Glutamatergic neuron (in vitro differentiated cells): ENCODE measurements at places on chromosomes 7 and 10. TPM values are rescaled to one million over a fixed set of nuclear protein-coding genes. Genes with fewer than 3 reads are reported as not detected.

HIPK2 gene
- total RNA-seq: 36.9 TPM

VSTM4 gene
- total RNA-seq: 2.0 TPM

PNLIPRP1 gene
- total RNA-seq: not detected

- H3K27me3 ChIP-seq: peaks cover 6% of the 10 kb centered on the region
- peaks cover 3% of the 10 kb centered on the region for H3K4me1 ChIP-seq
- H3K27ac ChIP-seq: no peak overlapping the region
- DNase-seq: no peak
- H3K4me3 ChIP-seq: no peak overlapping the region
Measured at GRCh38 chr7:155222061-155222460, 75.6 kb upstream of the INSIG1 start.

DNA sequence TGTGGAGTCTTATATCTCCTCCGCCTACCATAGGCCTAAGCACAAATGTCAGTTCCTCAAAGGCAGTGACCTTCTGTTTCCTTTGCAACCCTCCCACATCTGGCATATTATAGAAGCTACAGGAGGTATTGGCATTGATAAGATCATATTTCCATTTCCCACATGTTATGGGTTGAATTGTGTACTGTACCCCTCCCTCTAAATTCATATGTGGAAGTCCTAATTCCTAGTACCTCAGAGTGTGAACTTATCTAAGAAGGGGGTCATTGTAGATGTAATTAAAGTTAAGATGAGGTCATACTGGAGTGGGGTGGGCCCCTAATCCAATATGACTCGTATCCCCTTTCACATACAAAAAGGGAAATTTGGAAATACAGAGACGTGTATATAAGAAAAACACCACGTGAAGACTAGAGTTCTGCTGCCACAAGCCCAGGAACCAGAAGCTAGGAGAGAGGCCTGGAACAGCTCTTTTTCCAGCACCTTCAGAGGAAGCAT, 6.1 kb upstream of the LAMB4 start:
- H3K4me1 ChIP-seq: peaks cover 4% of the 10 kb centered on the region
- H3K27me3 ChIP-seq: no peaks in the 10 kb centered on the region
- H3K36me3 ChIP-seq: peaks cover 5% of the 10 kb centered on the region
- no peak overlapping the region for H3K27ac ChIP-seq

DNA sequence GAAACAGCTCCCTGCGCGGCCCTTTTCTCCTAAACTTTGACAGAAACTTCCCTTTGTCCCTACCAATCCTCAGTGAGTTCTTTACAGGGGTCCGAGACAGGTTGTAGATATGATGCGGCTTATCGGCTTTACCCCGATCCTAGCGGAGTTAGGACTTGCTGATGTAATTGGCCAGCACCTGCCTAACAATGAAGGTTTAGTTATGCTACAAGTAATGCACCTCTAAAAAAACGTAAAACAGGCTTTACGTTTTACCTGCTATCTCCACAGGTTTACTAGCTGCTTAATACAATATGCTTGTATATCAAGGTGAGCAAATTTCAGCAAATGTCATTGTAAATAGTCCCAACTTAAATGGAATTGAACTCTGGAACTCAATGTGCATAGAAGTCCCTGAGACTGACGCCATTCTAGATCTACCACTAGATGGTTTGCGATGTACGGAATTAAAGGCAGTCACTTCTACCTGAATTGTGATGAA, 697 bp upstream of the SNX13 start:
- peaks cover 11% of the 10 kb centered on the region for H3K4me1 ChIP-seq
- no peak for DNase-seq
- peaks cover 8% of the 10 kb centered on the region for H3K27me3 ChIP-seq
- peak overlapping the region; percentile 79 for H3K27ac ChIP-seq

GRCh38 chr10:88038268-88038667, 174.8 kb downstream of the PTEN start:
- no peak overlapping the region for H3K27ac ChIP-seq
- H3K4me3 ChIP-seq: no peak overlapping the region
- H3K36me3 ChIP-seq: no peaks in the 10 kb centered on the region
- no peak for DNase-seq
- peaks cover 3% of the 10 kb centered on the region for H3K27me3 ChIP-seq

GRCh38 chr7:66143876-66144332, 29.3 kb downstream of the CRCP start:
- H3K27me3 ChIP-seq: peaks cover 6% of the 10 kb centered on the region
- DNase-seq: no peak
- H3K4me3 ChIP-seq: peak overlapping the region; percentile 71
- peaks cover 45% of the 10 kb centered on the region for H3K4me1 ChIP-seq
- H3K27ac ChIP-seq: peak overlapping the region; percentile 91
- H3K36me3 ChIP-seq: peaks cover 12% of the 10 kb centered on the region
